ENCODE measurements at places on chromosomes 13 and 19. TPM values are rescaled to one million over a fixed set of nuclear protein-coding genes. Genes with fewer than 3 reads are reported as not detected.
A peak's percentile ranks its signal among the peaks of the same experiment; 100 is the strongest.

DNA sequence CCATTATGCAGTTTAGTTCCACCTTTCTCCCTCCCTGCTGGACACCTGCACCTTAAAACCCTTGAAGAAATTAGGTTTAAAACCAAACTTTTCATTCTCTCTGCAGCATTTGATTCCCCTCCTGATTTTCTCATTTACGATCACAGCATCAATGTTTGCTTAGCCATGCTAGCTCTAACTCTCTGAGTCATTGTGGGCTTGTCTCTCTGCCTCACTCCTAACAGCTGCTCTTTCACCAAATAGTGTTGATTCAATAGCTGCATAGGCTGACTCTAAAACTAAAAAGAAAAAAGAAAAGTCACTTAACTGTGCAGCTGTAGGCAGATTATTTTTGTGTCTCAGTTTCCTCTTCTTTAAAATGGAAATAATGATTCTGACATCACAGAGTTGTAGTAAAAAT lies 1124.9 kb downstream of the DIAPH3 start:
- H3K4me3 ChIP-seq, result no peak overlapping the region
- H3K4me1 ChIP-seq, result no peaks in the 10 kb centered on the region
- no peaks in the 10 kb centered on the region for H3K36me3 ChIP-seq
- no peak for DNase-seq
- H3K27me3 ChIP-seq, result no peaks in the 10 kb centered on the region

DNA sequence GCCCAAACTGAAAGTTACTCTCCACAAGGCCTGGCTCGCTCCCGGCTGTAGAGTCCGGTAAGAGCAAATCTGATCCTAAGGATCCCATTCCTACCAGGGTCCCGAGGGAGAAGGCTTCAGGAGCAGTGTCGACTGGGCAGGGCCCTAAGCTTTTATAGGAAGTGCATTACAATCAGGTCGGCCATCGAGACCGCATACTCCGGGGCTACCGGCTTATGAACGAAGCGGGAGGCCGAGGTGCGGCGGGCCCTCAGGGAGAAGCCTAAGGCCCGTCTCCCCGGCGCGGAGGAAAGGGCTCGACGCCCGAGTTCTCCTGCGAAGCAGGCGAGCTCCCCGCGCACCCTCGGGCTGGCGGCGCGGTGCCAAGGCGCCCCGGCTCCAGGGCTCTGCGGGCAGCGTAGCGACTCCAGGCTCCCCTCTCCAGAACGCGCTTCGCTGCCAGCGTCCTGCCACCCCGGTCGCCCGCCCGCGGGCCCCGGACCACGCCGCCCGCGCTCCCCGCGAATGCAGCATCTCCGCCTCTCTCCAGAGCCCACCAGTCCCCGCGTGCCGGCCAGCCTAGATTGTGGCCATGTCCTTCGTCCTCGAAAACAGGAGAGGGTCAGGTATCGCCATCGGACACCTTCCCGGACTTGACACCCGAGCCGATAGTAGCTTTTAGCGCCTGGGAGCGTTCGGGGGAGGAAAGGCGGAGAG lies 1.4 kb downstream of the EFNB2 start:
- H3K36me3 ChIP-seq, result no peaks in the 10 kb centered on the region
- H3K27ac ChIP-seq, result no peak overlapping the region
- H3K4me1 ChIP-seq, result peaks cover 32% of the 10 kb centered on the region
- peaks cover 12% of the 10 kb centered on the region for H3K27me3 ChIP-seq
- peak; percentile 67 for DNase-seq
- peak overlapping the region; percentile 76 for H3K4me3 ChIP-seq

DNA sequence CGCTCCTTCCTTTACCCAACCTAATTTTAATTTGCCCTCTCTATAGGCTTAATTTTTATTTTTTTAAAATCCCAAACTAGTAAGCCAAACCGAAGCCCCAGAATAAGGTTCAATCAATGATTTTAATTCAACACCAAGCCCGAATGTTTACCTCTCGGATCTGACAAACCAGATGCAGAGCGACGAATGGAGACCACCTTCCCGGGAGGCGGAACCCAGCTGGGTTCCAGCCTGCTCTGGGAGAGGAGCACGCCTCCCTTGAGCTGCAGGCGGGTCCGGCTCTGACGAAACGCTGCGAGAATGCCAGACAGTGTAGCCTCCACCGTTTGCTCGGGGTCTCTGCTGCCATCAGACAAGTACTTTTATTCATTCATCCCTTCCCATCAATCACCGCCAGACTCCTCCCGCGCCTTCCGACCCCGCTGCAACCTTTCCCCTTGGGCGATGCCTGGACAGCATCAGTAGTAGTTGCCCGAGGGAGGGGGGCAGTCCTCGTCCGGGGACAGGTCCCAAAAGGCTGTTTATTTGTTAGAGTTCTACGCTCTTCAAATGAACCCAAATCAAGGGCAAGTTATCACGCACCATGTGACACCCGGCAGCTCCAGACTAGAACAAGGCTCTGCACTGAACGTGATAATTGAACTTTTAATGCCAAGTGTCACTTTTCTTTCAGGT lies 752 bp upstream of the EDNRB start:
- H3K4me3 ChIP-seq, result no peak overlapping the region
- no peak for DNase-seq
- no peak overlapping the region for H3K27ac ChIP-seq
- H3K27me3 ChIP-seq, result peaks cover 60% of the 10 kb centered on the region

GRCh38 chr13:43299374-43299773 lies 276.0 kb downstream of the DNAJC15 start:
- H3K4me1 ChIP-seq, result 0 out of 2 replicates have a peak, but pooled peaks cover 10% of the 10 kb centered on the region
- no peaks in the 10 kb centered on the region for H3K27me3 ChIP-seq
- no peaks in the 10 kb centered on the region for H3K36me3 ChIP-seq
- H3K27ac ChIP-seq, result no peak overlapping the region
- H3K4me3 ChIP-seq, result no peak overlapping the region

DNA sequence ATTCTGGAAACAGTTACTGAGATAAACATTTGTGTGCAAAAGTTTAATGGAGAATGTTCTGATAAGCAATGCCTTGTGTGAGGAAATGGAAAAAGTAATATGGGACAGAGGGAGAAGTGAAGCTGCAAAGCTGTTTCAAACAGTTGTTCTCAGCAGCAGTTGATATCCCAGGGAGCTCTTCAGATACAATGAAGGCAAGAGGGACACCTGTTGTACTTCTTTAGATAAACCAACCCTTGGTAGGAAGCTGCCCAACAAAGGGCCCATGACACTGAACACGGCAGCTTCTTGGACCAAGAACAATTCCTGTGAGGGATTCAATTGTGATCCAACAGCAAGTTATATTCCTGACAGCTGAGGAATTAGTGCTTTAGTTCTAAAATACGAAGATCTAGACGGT lies 894.3 kb upstream of the PCDH20 start:
- no peak overlapping the region for H3K27ac ChIP-seq
- no peak for DNase-seq
- H3K4me3 ChIP-seq, result no peak overlapping the region
- no peaks in the 10 kb centered on the region for H3K4me1 ChIP-seq

- peaks cover 27% of the 10 kb centered on the region for H3K4me1 ChIP-seq
- no peaks in the 10 kb centered on the region for H3K27me3 ChIP-seq
- peak; percentile 69 for DNase-seq
- peaks cover 5% of the 10 kb centered on the region for H3K36me3 ChIP-seq
- no peak overlapping the region for H3K27ac ChIP-seq
Measured at GRCh38 chr19:55341171-55341588, 1.5 kb downstream of the KMT5C start.

DNA sequence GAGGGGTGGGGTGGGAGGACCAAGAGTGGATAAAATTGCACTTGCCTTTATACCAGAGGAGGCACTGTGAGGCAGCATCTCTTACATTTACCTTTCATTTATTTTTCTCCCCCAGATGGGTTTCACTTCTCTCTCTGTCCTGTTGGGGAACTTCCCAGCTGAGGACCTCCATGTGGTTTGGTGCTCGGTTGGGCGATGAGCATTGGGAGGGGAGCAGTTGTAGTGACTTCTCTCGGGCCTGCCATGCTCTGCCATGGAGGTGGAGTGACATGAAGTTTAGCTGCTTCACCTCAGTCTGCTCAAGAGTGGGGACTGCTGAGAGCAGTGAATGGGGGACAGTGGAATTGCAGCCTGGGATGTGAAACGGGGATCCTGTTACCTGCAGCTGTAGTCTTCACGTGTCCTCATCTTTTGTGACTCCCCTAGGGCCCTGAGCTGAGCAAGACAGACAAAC lies 23.1 kb upstream of the CXCL17 start:
- DNase-seq, result no peak
- H3K4me3 ChIP-seq, result no peak overlapping the region
- no peak overlapping the region for H3K27ac ChIP-seq
- H3K4me1 ChIP-seq, result peaks cover 8% of the 10 kb centered on the region
- H3K27me3 ChIP-seq, result no peaks in the 10 kb centered on the region

DNA sequence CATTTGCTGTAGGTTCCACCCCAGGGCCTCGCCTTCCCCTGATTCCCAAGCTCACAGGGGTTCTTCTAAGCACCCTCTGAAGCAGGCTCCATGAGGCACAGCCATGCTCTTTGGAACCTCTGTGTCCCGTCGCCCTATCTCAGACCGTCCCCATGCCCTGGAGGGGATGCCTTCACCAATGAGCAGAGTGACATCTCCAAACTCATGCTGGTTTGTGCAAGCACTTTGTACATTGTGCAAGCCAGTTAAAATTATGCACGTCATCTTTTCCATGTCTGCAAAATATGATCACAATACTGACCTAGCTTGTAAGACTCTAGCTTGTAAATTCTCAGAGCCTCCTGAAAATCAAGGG lies 46.5 kb upstream of the RAP2A start:
- no peak overlapping the region for H3K4me3 ChIP-seq
- no peak for DNase-seq
- peaks cover 76% of the 10 kb centered on the region for H3K4me1 ChIP-seq
- H3K27me3 ChIP-seq, result no peaks in the 10 kb centered on the region
- peak overlapping the region; percentile 77 for H3K27ac ChIP-seq

DNA sequence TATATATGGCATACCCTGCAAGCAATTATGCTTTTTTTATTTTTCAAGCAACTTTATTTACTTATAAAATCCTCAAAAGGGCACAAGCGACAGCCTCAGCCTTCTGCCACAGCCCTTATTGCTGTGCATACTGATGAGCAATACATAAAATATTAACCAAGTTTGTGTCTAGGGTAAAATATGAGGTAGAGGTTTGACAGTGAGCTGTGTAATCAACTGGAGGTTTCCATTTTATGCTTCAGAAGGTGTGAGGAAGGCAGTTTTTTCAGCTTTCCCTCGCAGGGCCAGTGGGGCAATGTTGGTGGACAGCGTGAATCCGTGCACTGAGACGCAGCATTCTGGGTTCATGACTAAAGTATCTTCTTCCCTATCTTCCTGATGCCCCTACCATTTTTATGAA lies 310.4 kb downstream of the IRS2 start:
- no peaks in the 10 kb centered on the region for H3K36me3 ChIP-seq
- H3K27ac ChIP-seq, result no peak overlapping the region
- H3K4me3 ChIP-seq, result no peak overlapping the region
- no peak for DNase-seq
- H3K4me1 ChIP-seq, result no peaks in the 10 kb centered on the region

- no peak for DNase-seq
- H3K4me1 ChIP-seq, result no peaks in the 10 kb centered on the region
- H3K4me3 ChIP-seq, result no peak overlapping the region
- H3K27me3 ChIP-seq, result no peaks in the 10 kb centered on the region
Measured at GRCh38 chr13:36377826-36378468, 31.8 kb upstream of the SPART start.

- H3K4me3 ChIP-seq, result no peak overlapping the region
- peaks cover 36% of the 10 kb centered on the region for H3K4me1 ChIP-seq
- peaks cover 18% of the 10 kb centered on the region for H3K36me3 ChIP-seq
- DNase-seq, result no peak
Measured at GRCh38 chr19:31337008-31337914, 12.0 kb downstream of the TSHZ3 start.

BICRA gene
- 3.5 TPM for total RNA-seq

GARIN5A gene
- not detected for total RNA-seq

Data from SJSA1 (cell line).